Stimulated activated CD8-positive, alpha-beta memory T cell treated with anti-CD3 and anti-CD28 coated beads, Interleukin-15, amount 100 ng/mL, for 48 hours (primary cell): ENCODE measurements at places on chromosomes 4 and X.

DNA sequence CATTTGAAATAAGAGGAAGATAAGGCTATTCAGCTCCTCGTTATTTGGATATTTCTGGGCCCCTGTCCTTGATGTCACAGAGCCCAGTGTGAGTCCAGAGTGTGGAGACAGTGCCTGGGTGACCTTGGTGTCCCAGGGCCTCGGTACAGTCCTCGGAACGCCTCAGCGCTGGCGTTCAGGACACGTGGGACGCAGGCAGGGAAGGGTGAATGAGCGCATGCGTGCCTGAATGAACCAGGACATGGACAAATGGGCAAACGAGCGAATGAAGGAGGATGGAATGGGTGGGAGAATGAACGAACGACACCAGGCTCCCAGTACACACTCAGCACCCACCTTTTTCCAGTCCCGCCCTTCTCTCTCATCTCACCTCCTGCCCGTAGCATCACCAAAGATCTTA, 44.2 kb downstream of the EVC start:
- no peak for DNase-seq

DNA sequence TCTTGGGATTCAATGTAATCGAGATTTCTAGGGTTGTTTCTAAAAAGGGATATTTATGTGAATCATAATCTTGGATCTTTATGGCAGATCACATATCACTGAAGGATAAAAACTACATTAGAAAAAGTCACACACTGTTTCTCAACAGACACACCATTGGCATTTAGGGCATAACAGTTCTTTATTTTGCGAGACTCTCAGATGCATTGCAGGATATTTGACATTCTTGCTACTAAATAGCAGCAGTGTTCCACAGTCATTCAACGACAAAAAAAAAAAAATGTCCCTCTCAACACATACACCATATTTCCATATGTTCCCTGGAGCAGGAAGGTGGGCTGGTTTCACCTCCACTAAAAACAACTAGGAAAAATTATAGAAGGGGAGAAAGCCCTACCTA, 243.4 kb upstream of the PCDH18 start:
- no peak for DNase-seq

DNA sequence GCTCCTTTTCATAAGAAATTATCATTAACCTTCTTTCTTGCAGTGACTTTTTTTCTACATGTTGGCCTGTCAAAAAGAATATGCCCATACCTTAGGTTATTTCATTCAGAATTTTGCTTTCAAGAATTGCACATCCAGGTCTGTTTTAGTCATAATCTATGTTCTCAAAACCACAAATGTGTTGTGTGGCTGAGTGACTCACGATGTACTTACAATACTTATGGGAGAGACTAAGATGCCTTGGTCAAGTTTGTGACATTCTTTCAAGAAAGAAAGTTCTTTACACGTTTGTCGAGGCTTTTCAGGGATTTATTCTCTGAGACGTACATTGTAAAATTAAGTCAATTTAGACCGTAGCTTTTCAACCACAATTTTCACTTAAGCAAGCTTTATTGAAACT, 396.7 kb downstream of the FSTL5 start:
- DNase-seq: no peak

GRCh38 chr4:74534936-74535335, 90.0 kb downstream of the AREG start:
- DNase-seq: no peak

GRCh38 chr4:21013501-21013900, 313.2 kb downstream of the PACRGL start:
- DNase-seq: no peak

DNA sequence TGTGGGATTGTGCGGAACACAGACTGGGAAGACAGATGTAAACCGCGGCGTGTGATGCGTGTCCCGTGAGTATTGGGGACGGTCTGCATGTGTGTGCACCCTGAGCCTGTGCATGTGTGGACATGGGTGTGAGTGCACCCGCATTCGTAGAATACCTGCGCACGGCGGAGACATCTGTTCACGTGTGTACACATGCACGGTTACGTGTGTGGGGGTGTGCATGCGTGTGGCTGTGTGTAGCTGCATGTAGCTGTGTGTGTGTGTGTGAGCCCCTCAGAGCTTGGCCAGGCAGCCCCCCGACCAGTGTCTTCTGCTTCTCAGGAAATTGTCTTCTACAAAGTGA, 19.6 kb downstream of the ATP5ME start:
- no peak for DNase-seq

DNA sequence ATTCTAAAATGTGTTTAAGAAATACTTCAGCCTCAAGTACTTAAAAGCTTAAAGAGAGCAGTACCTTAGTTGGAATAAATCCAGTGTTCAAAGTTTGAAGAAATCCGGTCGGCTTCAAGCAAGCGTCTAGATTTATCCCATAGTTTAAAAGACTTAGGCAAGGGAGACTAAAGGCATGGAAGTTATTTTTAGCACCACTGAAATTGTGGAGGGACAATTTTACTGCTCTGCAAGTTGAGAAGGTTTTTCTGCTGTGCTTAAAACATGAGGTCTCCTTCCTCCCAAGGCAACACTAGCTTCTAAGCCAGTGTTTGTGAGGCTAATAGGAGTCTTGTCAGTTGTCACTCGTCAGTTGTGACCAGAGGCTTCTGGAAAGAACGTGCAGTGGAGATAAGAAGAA, 183.5 kb downstream of the MSL3 start:
- DNase-seq: no peak

DNA sequence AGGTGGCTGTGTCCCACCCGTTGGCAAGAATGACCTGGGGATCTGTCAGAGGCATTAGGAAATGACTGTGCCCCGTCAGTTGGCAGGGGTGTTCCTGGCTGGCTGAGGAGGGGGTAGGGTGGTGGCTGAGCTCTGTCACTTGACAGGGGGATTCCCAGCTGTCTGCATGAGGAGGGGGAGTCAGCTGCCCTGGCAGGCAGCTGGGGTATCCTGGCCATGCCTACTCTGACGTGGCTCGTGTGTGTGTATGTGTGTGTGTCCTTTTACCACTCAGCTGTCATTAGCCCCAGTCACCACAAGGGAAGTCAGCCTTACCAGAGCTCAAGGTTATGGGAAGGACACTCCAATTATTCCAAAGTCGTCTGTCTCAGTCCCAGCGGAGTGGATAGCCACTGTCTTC, 93.2 kb downstream of the EFNB1 start:
- DNase-seq: no peak

GRCh38 chrX:132751063-132751690, 207.3 kb downstream of the HS6ST2 start:
- DNase-seq: no peak

- DNase-seq: no peak
These were observed 1.7 kb downstream of the EIF1AX start for GRCh38 chrX:20139966-20140365.

DNA sequence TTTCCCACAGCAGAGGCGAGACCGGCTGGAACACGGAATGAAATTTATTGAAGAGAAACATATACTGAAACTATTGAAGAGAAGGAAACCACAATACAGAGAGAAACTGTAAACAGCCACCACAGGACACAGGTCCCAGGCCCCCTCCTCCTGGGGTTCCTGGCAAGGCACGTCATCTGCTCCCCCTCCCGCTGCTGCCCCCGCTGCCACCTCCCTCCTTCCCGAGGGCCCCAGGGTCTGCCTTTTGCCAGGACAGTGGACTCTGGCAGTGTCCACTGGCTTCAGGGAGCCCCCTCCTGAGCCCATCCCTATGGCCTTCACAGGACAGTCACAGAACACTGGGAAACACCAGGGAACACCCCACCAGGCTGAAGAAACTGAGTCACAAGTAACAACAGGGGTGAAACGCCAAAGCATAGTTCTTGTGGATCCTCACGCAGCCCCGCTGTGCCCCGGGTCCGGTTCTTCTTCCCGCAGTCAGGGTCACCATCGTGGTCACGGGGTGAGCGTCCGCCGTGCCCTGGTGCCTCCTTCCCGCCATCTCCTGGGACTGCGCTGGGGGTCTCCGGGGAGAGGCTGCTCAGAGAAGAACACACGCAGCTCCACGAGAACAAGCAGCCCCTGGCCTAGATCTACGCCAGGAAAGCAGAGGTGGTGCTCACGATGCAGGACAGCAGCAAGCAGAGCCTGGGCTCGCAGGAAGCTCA, 5.4 kb downstream of the PNMA6E start:
- no peak for DNase-seq

- DNase-seq: no peak
These were observed 118.2 kb downstream of the ZNF827 start for GRCh38 chr4:145820407-145820806.

GRCh38 chr4:113908829-113909228, 70.6 kb downstream of the ARSJ start:
- DNase-seq: no peak

GRCh38 chr4:101594588-101594987, 195.9 kb upstream of the BANK1 start:
- no peak for DNase-seq

DNA sequence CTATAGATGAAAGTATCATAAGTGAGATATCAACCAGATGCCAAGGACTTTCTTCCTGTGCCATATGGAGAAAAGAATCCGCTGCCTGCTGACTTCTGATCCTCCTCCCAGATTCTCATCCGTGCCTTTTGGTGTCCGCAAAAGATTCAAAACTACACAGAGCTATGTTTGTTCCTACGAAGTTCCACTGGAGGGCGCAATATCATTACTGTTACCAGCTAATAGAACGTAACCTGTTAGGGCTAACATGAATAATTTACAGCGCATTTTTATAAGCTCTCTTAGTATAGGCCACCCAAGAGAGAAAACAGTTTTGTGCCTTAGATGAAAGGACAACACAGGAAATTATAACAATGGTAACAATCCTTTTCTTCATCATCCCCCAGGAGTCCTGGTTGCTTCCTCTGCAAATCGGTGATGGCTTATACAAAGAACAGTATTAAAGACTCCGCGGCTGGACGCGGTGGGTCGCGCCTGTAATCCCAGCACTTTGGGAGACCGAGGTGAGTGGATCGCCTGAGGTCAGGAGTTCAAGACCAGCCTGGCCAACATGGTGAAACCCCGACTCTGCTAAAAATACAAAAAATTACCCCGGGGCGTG, 22.8 kb upstream of the CENPVL3 start:
- DNase-seq: no peak

DNA sequence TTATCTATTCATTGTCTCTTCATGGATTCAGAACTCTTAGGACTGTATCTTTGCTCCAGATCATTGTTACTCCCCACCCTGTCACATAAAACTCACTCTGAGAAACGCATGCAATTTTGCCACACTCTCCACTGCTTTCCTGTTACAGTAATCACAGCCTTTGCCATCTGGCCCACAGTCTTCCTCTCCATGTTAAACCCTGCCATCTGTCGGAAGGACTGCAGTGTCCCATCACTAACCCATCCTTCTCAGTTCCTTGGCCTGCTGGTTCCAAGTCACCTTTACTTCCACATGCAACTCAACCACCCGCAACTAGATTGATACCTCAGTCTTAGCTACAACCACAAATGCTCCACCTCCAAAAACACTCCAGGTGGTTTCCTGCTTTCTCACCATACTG, 308.7 kb upstream of the FAM241A start:
- no peak for DNase-seq

GRCh38 chr4:108361446-108361820, 192.7 kb upstream of the LEF1 start:
- DNase-seq: no peak
